B cell (primary cell): ENCODE measurements at places on chromosomes 11 and 22. TPM values are rescaled to one million over a fixed set of nuclear protein-coding genes. Genes with fewer than 3 reads are reported as not detected.

The C11orf86 gene
- not detected in 2 replicates for total RNA-seq

DNA sequence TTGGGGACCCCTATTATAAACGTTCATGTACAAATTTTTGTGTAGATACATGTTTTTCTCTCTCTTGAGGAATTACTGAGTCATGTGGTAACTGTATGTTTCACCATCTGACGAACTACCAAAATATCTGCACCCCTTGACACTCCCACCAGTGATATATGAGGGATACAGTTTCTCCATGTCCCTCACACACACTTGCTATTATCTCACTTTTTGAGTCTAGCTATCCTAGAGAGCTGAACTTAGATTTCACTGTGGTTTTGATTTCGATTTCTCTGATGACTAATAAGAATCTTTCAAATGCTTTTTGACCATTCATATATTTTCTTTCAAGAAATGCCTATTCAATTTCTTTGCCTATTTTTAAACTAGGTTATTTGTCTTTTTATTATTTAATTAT is 200.2 kb downstream of the PGR start:
- no peaks in the 10 kb centered on the region for H3K27me3 ChIP-seq
- no peak overlapping the region for H3K27ac ChIP-seq
- H3K36me3 ChIP-seq: no peaks in the 10 kb centered on the region
- H3K4me3 ChIP-seq: no peak overlapping the region
- DNase-seq: no peak

DNA sequence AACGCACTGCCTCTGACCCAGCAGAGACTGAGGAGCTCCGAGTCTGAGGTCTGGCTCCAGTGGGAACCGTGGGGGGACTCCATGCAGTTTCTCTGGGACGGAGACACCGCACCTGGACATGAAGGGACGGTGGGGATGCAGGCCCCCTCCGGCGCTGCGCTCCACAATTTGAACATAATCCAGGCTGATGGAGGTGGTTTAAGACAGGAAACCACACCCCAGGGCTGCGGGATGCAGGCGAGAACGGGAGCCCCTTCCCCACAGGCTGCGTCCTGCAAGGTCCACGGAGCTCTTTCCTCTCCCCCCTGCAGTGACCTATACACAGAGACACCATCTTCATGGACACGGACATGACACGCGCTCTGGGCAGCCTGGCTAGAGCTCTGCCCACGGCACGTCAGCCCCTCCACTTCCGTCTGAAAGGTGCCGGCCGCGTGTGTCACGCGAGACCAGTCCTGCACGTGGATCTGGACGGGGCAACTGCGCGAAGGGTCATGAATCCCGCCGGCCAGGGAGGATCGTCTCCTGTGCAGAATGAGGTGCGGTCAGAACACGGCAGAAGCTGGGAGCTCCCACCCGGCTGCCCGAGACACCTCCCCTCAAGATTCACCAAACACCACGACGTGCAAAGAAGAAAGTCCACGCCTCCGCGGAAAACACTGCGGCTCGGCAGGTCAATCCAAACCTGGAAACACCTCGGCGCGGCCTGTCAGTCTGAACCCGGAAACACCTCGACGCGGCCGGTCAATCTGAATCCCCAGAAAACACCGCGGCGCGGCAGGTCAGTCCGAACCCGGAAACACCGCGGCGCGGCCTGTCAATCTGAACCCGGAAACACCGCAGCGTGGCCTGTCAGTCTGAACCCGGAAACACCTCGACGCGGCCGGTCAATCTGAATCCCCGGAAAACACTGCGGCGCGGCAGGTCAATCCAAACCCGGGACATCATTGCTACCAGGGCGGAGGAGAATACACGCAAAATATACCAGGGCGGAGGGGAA is 212.4 kb downstream of the BRD1 start:
- H3K4me3 ChIP-seq: no peak overlapping the region
- no peaks in the 10 kb centered on the region for H3K27me3 ChIP-seq
- no peak for DNase-seq
- H3K36me3 ChIP-seq: peaks cover 1% of the 10 kb centered on the region
- no peaks in the 10 kb centered on the region for H3K4me1 ChIP-seq
- H3K27ac ChIP-seq: no peak overlapping the region

The NCF4 gene
- total RNA-seq: 117 and 118 TPM in 2 replicates

The CASP5 gene
- total RNA-seq: 0.29 TPM in 1 of 2 replicates, not detected in the other

The FAT3 gene
- total RNA-seq: not detected in 2 replicates

The ADSL gene
- 56.3 and 63.8 TPM in 2 replicates for total RNA-seq

- no peaks in the 10 kb centered on the region for H3K27me3 ChIP-seq
- H3K4me3 ChIP-seq: no peak overlapping the region
- peaks cover 87% of the 10 kb centered on the region for H3K4me1 ChIP-seq
- no peak overlapping the region for H3K27ac ChIP-seq
These were observed 80.1 kb downstream of the ZNF280B start for GRCh38 chr22:22428222-22429098.

GRCh38 chr11:16902182-16902581 is 112.0 kb downstream of the PLEKHA7 start:
- peak; percentile 29 for DNase-seq
- peaks cover 22% of the 10 kb centered on the region for H3K4me1 ChIP-seq
- no peaks in the 10 kb centered on the region for H3K36me3 ChIP-seq
- no peaks in the 10 kb centered on the region for H3K27me3 ChIP-seq
- no peak overlapping the region for H3K4me3 ChIP-seq
- H3K27ac ChIP-seq: peak overlapping the region; percentile 53

The RIMBP3B gene
- 0.49 and 1.6 TPM in 2 replicates for total RNA-seq

- H3K27me3 ChIP-seq: no peaks in the 10 kb centered on the region
- no peak overlapping the region for H3K27ac ChIP-seq
- DNase-seq: no peak
These were observed 125.9 kb downstream of the CCDC81 start for GRCh38 chr11:86500500-86501140.

- no peak for DNase-seq
- H3K27ac ChIP-seq: no peak overlapping the region
- no peak overlapping the region for H3K4me3 ChIP-seq
- H3K27me3 ChIP-seq: no peaks in the 10 kb centered on the region
- peaks cover 17% of the 10 kb centered on the region for H3K4me1 ChIP-seq
These were observed 14.2 kb downstream of the TXN2 start for GRCh38 chr22:36467042-36467810.

DNA sequence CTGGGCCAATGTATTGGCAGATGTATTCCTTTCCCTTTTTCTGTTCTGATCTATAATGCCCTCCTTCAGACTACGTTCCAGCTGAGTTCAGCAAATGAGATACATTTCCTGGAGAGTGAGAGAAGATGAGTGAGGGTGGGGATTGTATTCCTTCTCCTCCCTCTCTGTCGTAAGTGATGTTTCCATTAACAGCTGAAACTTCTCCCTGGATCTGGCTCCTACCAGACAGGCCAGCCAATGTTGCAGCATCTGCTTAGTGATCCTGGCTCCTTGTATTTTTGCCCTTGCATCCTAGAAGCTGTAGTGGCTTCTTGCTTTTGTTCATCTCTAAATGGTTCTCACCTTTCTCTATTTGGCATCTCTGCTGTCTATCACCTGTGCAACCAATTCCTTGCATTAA is 48.2 kb upstream of the MTMR2 start:
- no peak overlapping the region for H3K4me3 ChIP-seq
- H3K27ac ChIP-seq: no peak overlapping the region
- no peaks in the 10 kb centered on the region for H3K36me3 ChIP-seq
- DNase-seq: no peak
- H3K4me1 ChIP-seq: no peaks in the 10 kb centered on the region

DNA sequence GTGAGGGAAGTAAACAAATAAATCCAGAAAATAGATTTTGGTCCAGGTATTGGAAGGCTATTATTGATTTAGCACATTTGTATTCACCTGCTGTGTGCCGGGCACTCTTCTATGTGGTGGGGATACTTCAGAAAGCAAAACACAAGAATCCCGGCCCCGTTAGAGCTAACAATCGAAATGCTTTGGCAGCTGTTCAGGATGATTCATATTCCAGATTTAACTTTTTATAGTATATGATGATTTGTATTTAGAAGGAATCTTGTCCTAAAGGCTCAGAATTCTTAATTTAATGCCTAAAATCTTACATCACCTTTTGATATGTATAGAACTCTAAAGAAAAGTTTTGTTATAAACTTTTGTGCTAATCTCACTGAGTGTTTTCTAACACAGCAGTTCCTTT is 28.0 kb downstream of the ZC3H12C start:
- no peaks in the 10 kb centered on the region for H3K36me3 ChIP-seq
- no peak overlapping the region for H3K27ac ChIP-seq
- H3K27me3 ChIP-seq: no peaks in the 10 kb centered on the region

DNA sequence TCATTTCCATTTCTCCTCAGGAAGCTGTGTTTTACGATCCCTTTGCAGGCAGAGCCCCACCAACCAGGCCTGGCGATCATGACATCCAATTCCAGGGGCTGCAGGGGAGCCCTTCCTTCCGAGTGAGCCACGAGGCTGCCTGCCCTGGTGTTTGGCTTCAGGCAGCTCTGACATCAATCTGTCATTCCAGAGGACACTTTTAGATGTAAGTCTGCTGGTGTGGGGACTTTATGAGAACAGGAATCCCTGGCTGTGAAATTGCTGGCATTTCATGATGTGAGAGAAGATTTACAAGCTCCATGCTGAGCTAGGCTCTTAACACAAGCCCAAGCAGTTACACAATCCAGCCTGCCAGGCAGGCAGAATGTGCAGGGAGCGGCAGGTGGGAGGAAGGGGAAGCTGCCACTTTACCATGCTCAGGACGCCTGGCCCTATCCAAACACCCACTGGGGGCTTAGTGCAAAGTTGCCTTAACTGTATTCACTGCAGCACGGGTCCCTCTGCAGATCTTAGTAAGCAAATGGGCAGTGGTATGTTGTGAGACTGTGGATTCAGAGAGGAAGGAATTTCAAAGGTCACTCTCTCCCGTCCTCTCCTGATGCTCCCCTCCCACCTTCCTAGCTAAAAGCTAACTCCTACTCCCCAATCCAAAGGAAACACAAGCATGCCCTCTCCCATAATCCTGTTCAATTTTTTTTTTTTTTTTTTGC is 43.4 kb upstream of the MICAL2 start:
- H3K4me1 ChIP-seq: no peaks in the 10 kb centered on the region
- no peak overlapping the region for H3K4me3 ChIP-seq
- H3K27ac ChIP-seq: no peak overlapping the region

DNA sequence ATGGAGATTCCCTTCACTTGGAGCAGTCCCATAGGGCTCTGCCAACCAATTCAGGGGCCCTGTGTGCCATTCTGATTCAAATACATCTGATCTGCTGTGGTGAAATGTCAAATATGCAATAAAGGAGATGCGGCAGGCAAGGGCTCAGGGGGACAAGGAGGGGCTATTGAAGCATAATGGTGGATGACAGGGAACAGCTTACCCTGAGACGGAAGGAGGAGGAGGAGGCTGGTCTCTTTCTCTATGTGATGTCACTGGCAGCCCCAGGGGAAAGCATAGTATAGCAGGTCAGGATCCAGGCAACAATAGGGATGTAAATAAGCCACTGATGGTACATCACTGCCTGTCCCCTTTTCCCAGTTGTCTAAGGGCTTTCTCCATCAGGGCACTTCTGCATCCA is 350.9 kb upstream of the SYN3 start:
- H3K27ac ChIP-seq: no peak overlapping the region
- H3K4me1 ChIP-seq: no peaks in the 10 kb centered on the region
- H3K4me3 ChIP-seq: no peak overlapping the region
- no peak for DNase-seq

The NELL1 gene
- total RNA-seq: not detected in 2 replicates

The GPHA2 gene
- total RNA-seq: 0.39 TPM in 1 of 2 replicates, not detected in the other

DNA sequence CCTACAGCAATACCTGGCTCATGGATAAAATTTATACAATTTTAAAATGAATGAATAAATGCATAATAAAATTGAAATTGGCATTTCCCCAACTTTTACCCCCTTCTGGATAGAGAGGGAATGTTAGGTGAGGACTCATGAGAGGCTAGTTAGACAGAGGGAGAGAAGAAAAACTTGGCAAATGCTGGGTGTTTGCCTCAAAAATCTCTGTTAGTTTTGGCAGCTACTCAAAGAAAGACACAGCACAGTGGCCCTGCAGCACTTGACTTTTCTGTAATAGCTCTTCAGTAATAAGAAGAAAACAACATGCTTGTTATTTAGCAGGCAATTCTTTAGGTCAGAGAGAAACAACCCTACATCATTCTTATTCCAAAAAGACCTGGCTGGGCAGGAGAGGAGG is 20.7 kb upstream of the IZUMO1R start:
- H3K27me3 ChIP-seq: no peaks in the 10 kb centered on the region
- H3K4me3 ChIP-seq: no peak overlapping the region
- H3K4me1 ChIP-seq: no peaks in the 10 kb centered on the region
- no peak overlapping the region for H3K27ac ChIP-seq

The FOLR1 gene
- not detected in 2 replicates for total RNA-seq

DNA sequence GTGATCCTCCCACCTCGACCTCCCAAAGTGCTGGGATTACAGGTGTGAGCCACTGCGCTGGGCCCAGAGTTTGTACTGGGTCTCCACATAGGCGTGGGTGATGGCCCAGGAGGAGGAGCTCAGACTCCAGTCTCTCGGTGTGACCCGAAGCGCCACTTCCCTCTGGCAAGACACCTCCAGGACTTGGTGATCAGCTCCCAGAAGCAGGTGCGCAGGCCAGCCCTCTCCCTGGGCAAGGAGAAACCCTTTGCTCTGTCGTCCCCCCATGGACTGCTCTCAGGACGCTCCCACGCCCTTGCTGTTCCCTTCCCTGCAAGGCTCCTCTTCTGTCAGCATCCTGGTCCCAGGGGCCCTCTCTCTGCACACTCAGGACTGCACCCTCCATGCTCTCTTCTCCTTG is 5.5 kb upstream of the YPEL1 start:
- no peak overlapping the region for H3K4me3 ChIP-seq
- H3K36me3 ChIP-seq: no peaks in the 10 kb centered on the region
- DNase-seq: no peak
- peaks cover 12% of the 10 kb centered on the region for H3K4me1 ChIP-seq
- no peaks in the 10 kb centered on the region for H3K27me3 ChIP-seq

The GTSE1 gene
- total RNA-seq: 0.17 and 0.27 TPM in 2 replicates

DNA sequence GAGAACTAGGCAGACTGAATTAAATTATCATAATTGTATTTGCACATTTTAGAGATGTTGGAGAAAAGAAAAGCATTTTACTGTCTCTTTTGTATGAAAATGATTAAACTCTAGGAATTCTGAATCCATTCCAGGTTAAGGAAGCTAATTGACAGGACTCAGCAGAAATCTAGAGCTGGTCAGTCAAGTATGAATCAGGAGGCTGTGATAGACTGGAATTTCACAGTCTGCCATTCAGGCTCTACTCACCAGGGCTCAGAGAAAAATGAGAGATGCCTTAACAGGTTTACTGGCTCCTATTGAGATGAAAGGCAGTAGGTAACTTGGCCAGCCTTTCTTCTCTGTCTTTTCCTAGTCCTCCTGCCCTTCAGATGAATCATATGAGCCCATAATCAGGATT is 693.9 kb upstream of the CHORDC1 start:
- H3K4me1 ChIP-seq: no peaks in the 10 kb centered on the region
- H3K27me3 ChIP-seq: no peaks in the 10 kb centered on the region
- no peaks in the 10 kb centered on the region for H3K36me3 ChIP-seq
- no peak for DNase-seq
- H3K4me3 ChIP-seq: no peak overlapping the region
- no peak overlapping the region for H3K27ac ChIP-seq

DNA sequence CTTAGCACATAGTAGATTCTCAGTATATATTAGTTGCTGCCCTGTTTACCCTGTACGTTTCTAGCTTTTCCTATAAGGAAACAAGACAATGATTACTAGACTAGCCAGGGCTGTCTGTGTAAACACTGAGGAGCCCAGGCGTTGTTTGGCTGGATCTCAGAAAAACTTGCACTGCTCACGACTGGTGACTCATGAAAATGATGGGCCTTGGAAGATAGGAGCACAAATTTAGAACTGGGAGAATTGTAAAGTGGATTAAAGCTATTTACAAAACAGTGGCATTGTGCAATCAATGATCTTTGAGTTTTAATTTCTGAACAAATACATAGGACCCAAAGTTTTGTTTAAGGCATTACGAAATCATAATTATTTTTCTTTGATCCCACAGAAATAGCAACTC is 276.9 kb downstream of the FAM76B start:
- no peaks in the 10 kb centered on the region for H3K27me3 ChIP-seq
- H3K36me3 ChIP-seq: no peaks in the 10 kb centered on the region
- no peak for DNase-seq
- H3K4me3 ChIP-seq: no peak overlapping the region
- H3K4me1 ChIP-seq: no peaks in the 10 kb centered on the region
